ENCODE measurements at places on chromosomes 6 and 20.

DNA sequence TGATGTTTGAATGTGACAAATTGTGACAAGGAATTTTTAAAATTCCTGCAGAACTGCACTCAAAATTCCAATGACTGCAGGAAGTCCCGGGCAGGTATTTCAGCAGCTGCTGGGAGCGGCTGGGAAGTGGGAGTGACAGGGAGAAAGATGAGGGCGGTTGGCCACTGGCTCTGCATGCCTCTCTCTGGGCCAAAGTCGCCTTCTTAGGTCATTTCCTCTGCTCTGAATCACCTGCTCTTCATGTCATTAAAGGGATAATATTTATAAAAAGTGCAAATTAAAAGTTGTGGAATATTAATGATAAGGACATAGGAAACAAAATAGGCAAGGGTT lies 43.9 kb downstream of the RAMACL start:
- peak; percentile 64 for DNase-seq

DNA sequence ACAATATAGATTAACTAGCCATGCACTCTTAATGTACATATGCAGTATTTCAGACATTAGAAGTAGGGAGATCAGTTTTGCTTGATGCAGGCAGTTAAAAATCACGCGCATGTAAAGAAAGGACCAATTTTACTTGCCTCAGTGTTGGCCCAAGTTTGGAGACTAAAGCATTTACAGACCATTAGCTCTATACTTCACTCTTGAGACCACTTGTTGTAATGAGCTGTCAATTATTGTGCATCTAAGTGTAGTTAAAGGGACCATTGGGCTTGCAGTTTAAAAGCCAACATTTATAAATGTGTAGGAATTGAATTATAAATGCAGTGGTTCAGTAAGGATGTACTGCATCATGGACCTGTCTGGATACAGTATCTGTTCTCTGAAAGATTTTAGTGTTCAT lies 53.7 kb downstream of the PLCB4 start:
- no peak for DNase-seq

- no peak for DNase-seq
These were observed 536.9 kb downstream of the HACE1 start for GRCh38 chr6:104322841-104323240.

GRCh38 chr6:107547451-107547840 lies 57.5 kb downstream of the SOBP start:
- DNase-seq, result no peak

- no peak for DNase-seq
These were observed 27.5 kb downstream of the SASH1 start for GRCh38 chr6:148370176-148370575.

GRCh38 chr6:122495612-122496011 lies 24.0 kb upstream of the SERINC1 start:
- no peak for DNase-seq

GRCh38 chr6:149065658-149066556 lies 251.6 kb upstream of the TAB2 start:
- DNase-seq, result no peak

- DNase-seq, result no peak
These were observed 56.4 kb downstream of the NDUFAF5 start for GRCh38 chr20:13841206-13841605.

DNA sequence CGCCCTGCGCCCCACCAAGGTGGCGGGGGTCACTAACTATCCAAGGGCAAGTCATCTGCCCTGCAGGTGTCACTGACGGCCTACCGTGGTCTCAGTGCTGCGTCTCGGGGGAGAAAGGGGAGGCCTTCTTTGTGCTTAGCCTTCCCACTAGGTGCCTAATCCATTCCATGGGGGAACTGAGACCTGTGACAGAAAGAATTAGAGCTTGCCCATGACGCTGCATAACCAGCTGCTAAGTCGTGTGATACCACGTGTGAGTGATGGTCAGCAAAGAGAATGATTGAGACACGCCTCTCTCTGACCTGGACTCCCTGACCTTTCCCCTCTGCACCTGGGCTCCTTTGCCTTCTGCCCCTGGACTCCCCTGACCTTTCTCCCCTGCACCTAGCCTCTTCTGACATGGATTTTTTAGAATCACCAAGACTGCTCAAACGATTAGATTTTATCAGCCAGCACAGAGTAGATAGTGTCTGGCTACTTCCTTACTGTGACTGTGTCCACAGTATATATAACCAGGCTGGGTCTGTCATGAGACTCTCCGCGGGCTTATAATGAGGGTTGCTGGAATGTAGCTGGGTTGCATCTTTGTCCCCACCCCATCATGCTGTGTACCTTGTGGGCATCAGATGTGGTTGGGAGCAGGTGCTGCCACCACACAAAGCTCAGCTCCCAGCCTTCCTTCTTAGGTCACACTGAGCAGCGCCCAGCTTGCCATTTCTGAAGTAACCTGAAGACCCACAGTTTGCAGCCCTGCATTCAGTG lies 140.6 kb downstream of the TMEM242 start:
- DNase-seq, result no peak

- no peak for DNase-seq
These were observed 199.9 kb downstream of the EPHA7 start for GRCh38 chr6:93219447-93219846.

DNA sequence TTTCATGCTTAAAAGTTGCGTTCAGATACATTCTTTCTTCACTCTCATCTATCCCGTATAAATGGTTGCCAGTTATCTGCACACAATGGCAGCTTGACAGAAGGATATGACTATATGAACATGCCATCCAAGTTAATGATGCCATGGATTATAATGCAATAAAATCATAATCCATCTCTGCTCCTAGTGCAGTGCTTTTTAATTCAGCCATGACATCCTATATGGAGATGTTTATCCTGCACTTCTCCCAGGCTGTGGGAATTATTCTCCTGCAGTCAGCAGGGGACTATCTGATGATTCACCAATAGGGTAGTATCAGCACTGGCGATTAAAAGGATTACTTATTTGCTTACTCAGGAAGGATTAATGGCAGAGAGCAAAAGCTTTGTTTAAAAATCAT lies 273.8 kb downstream of the SAMD5 start:
- DNase-seq, result peak; percentile 56

DNA sequence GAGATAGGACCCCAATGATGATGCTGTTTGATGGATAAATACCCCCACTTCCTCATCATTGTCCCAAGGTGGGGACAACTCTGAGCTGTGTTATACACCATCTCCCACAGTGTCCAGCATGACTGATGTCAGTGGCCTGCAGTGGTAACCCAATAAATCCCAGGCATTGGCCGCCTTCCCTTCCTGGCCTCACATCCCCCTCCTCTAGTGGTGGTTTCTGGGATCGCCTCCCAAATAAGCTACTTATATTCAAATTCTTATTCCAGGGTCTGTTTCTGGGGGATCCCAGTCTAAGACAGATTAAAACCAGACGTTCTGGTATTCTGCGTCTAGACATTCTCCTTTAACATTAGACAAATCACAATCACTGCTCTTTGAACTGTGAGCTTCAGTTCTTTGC lies 90.6 kb downstream of the SCP2D1 start:
- DNase-seq, result no peak

- peak; percentile 72 for DNase-seq
These were observed 74.5 kb downstream of the DCDC2 start for GRCh38 chr6:24283043-24283985.

- DNase-seq, result peak; percentile 84
These were observed 6.7 kb downstream of the TEAD3 start for GRCh38 chr6:35489995-35490791.

DNA sequence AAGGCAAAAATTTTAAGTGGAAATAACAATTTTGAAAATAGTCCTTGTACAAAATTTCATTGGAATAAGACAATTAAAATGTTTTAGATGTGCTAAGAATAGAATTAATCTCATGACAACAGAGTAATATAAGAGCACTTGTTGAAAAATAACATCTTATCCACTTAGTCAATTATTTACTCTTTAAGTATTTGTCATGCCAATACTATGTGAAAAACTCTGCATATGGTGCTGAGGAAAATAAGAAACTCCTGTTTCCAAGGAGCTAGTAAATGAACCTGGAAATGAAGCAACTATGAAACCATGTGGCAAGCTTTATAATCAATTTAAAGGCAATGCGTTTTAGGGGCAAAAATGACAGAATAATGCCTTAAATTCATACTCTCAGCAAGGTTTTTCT lies 42.7 kb upstream of the HCRTR2 start:
- no peak for DNase-seq

- DNase-seq, result no peak
These were observed 129.8 kb upstream of the FOXQ1 start for GRCh38 chr6:1181939-1182605.

GRCh38 chr6:38391206-38391605 lies 248.5 kb downstream of the BTBD9 start:
- peak; percentile 68 for DNase-seq

- DNase-seq, result peak; percentile 3
These were observed 77.7 kb upstream of the OLIG3 start for GRCh38 chr6:137571854-137572253.

- DNase-seq, result no peak
These were observed 75.1 kb downstream of the ZMYND8 start for GRCh38 chr20:47281376-47281775.

DNA sequence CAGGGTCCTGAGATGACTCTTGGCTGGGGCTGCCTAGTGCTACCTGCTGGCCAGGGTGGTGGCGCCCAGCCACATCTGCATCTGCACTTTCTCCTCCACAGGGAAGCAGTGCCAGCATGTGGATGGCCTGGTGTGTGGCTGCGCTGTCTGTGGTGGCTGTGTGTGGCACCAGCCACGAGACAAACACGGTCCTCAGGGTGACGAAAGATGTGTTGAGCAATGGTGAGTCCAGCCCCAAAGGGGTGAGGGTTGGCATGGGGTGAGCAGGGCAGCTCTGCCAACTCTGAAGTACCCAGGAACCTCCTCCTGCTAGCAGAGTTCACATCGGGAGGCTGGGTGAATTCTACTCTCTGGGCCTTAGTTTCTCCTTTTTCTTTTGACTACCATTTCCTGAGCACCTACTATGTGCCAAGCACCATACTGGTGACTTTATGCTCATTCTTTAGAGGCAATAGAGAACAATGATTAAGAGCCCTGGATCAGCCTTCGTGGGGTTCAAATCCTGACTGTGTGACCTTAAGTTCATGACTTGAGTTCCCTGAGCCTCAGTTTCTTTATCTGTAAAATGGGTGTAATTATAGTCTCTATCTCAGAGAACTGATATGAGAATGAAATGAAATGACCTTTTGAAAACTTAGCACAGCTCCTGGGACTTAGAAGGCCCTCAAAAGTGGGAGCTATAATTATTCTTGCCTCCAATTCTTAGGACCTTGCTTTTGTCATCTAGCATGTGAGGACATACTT lies 2.1 kb downstream of the BPIFB4 start:
- DNase-seq, result no peak

- no peak for DNase-seq
These were observed 238.8 kb upstream of the SLC35B3 start for GRCh38 chr6:8674126-8674525.

DNA sequence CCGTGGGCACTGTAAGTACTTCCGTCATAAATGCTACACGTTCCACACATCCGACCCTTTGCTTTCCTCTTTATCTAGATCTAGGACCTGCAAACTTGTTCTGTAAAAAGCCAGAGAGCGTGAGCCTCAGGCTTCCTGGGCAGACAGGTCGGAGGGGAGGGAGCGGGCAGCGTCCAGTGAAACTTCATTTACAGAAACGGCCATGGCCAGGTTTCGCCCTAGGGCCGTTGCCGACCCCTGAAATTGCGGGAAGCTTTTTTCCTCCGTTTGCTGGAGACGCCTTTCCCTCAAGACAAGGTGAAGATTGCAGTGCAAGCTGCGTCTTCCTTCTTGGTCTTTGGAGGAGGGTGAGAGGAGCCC lies 155.4 kb downstream of the DLL1 start:
- no peak for DNase-seq

DNA sequence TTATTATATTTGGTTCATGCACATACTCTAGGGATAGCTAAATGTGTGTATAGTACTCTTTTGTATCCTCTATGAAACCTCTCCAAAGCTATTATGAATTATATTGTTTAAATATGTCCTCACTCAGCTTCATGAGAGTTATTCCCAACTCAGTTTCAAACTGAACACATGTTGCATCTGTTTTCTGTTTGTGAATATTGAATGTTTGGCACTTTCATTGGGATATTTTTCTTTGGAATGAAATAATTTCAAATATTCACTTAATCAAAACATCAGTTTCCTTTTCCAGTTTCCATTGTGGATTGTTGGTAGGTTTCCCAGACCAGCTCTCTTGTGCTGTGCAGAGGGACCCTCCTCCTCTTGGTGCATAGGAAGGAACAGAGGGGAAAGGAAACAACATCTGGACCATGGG lies 46.6 kb downstream of the HDAC2 start:
- DNase-seq, result no peak

GRCh38 chr20:3916364-3916763 lies 27.2 kb downstream of the PANK2 start:
- DNase-seq, result no peak

DNA sequence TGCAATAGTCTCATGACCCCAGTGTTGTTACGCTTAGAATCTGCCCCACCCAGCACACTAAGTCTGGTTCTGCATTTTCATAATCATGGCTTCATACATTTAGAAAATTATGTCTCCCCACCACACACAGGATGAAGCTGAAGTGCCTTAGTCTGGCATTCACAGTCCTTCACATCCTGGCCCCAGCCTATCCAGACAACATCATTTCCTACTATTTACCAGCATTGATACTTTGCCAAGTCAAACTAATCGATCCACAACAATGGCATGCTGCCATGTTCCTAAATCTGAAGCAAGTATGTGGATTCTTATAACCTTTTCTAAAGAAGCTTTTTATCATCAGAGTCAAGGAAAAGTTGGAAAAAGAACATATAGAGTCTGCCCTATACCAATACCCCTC lies 132.4 kb upstream of the FBXL4 start:
- no peak for DNase-seq

GRCh38 chr6:153966001-153966400 lies 73.0 kb upstream of the OPRM1 start:
- peak; percentile 47 for DNase-seq

DNA sequence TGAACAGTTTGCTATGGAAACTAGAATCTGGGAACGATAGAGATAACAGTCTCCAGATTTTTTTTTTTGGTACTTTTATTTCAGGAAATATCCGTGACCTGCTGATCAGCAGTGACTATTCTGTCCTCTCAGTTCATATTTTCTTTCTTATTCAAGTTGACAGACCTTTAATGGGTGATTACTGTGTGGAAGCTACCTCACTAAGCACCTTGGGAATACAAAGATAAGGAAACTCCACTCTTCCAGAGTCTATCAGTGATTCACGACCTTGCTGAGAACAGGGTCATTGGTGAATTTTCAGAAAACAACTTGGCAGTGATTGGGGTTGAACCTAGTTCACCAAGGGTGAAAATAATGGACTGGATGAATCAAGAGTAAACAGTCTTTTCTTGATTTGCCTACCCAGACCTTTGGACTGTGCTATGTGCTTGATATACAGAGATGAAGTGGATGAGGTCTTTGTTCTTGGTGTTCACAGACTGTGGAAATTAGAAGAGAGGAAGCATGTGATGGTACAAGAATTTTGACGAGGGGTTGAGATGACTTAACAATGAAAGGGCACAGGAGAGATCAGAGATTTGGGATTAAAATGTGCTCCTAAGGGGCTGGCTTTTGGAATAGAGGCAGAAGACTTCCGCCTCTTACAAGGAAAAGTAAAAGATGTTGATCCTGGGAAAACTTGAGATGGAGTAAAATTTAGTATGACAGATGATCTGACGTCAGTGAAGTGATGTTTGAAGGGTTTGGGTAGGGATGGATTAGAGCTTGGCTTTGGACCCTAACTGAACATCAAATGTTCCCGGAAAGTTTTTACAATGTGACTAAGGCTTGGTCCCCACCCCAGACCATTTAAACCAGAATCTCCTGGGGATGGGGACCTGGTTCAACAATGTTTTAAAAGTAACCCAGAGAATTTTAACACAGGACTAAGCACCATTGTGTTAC lies 1.2 kb downstream of the KAT14 start:
- DNase-seq, result no peak

GRCh38 chr6:166056637-166057036 lies 111.0 kb downstream of the TBXT start:
- DNase-seq, result peak; percentile 18

- DNase-seq, result no peak
These were observed 439.6 kb downstream of the DOK5 start for GRCh38 chr20:54914995-54915394.

Measured in fibroblast of lung (primary cell).